NCI-H748 treated with DMSO at 0.1 percent for 48 hours (cell line): ENCODE measurements at places on chromosomes 2 and 18.
A peak's percentile ranks its signal among the peaks of the same experiment; 100 is the strongest.

GRCh38 chr2:186399082-186399644, 86.9 kb upstream of the ZC3H15 start:
- no peak for DNase-seq

GRCh38 chr2:58140508-58141072, 94.0 kb downstream of the VRK2 start:
- DNase-seq: no peak

- DNase-seq: no peak
Measured at GRCh38 chr2:231221761-231222160, 23.3 kb downstream of the ARMC9 start.

DNA sequence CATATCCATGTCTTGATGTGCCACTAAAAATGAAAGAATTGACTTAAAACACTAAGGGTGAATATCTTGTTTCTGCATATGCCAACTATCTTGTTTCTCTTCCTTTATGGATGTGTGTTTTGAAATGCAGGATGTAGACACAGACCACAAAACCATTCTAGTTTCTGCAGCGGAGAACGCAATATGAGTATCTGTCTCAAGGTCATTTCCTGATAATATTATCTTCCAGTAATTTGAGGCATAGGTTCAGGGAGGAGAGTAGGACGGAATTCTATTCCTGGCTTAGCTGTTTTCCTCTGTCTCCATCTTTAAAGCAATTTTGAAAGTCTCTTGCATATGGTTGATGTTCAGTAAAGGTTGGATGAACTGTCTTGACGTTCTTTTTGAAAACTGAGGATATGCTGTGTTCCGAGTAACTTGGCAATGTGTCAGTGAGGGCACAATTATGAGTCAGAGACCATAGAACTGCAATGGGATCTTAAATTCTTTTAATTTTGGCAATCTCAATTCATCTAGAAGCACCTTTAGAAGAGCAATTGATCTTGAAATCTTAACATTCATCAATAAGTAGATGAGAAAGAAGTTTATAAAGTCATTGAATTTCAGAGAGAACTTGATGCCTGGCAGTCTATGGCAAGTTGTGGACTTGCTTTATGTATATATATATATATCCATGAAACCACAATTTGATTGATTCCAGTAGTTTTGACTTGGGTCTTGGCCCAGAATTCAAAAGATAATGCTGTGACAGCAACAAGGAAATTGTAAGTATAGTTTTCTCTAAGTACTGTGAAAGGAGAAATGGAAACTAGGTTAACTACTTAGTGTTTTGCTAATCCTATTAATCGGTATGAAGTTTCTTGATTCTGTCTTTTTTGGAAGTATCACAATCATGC, 24.8 kb downstream of the RAB27B start:
- DNase-seq: no peak

GRCh38 chr2:144415386-144415785, 104.5 kb downstream of the ZEB2 start:
- peak; percentile 29 for DNase-seq

- no peak for DNase-seq
Measured at GRCh38 chr2:7915302-7916091, 766.4 kb upstream of the ID2 start.

GRCh38 chr2:8588831-8589191, 93.0 kb upstream of the ID2 start:
- DNase-seq: no peak

GRCh38 chr2:8472545-8473323, 209.1 kb upstream of the ID2 start:
- no peak for DNase-seq

GRCh38 chr18:48815581-48816324, 135.0 kb downstream of the SMAD7 start:
- no peak for DNase-seq

DNA sequence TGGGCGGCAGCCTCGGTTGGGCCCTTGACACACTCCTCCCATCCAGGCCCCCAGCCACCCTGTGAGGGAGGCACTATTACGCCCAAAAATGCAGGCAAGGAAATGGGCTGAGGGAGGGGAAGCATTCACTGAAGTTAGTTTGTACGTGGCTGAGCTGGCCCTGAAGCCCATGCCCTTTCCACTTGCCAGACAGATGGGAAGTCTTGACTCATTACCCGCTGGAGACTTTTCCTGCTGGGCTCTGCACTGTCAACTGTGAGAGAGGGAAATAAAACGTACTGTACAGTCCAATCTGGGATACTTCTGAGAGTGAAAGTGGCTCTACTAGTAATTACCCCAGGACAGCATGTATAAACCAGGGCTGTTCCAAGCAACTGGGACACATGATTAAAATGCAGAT, 125.9 kb downstream of the MSH2 start:
- no peak for DNase-seq

- no peak for DNase-seq
Measured at GRCh38 chr2:27573452-27573851, 9.4 kb upstream of the ZNF512 start.

- DNase-seq: no peak
Measured at GRCh38 chr18:38006541-38006940, 440.9 kb upstream of the CELF4 start.

GRCh38 chr2:55780697-55781096, 87.1 kb upstream of the PNPT1 start:
- DNase-seq: no peak

- DNase-seq: no peak
Measured at GRCh38 chr2:51011254-51011653, 20.7 kb downstream of the NRXN1 start.

GRCh38 chr18:26487437-26487836, 60.9 kb downstream of the KCTD1 start:
- no peak for DNase-seq

- no peak for DNase-seq
Measured at GRCh38 chr2:19282305-19282704, 76.1 kb downstream of the OSR1 start.

- DNase-seq: no peak
Measured at GRCh38 chr2:19932928-19933327, 31.1 kb upstream of the TTC32 start.

GRCh38 chr2:189829102-189829833, 45.0 kb downstream of the PMS1 start:
- DNase-seq: no peak

DNA sequence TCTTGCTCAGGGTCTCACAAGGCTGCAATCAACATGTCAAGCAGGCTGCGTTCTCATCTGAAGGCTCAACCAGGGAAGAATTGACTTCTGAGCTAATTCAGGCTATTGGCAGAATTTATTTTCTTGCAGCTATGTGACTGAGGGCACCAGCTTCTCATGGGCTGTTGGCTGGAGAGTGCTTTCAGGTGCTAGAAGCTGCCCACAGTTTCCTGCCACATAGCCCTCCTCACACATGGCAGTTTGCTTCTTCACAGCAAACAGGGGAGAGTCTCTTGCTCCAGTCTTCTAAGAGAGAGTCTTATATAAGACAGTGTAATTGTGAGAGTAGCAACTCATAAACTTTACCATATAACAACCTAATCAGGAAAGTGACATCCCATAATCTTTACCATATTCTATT, 37.5 kb upstream of the INO80C start:
- no peak for DNase-seq

DNA sequence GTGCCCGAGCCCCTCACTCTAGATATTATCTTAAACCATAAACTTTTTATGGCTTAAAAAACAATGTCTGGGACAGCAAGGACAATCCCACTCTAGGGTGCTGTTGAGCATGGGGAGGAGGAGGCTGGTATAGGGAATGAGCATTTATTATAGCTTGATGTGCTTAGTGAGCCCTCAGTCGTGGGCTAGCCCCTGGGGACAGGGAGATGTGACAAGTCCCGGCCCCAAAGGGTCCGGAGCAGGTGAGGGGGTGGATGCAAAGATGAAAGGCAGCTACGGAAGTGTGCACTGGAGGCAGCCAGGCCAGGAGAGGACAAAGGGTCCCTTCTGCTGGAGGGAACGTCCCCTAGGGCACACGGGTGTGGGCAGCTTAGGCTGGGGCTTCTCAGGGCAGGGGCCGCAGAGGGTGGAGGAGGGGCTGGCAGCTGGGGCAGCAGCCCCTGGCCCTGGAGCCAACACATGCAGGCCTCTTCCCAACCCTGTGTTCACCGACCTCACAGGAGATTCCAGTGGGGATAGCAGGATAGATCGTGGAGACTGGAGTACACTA, 106.3 kb upstream of the GPC1 start:
- DNase-seq: no peak

GRCh38 chr18:46010676-46011075, 43.5 kb upstream of the EPG5 start:
- DNase-seq: no peak

GRCh38 chr2:127105656-127106456, 1.1 kb downstream of the BIN1 start:
- DNase-seq: no peak

- DNase-seq: no peak
Measured at GRCh38 chr2:83561592-83561991, 897.5 kb downstream of the SUCLG1 start.

- DNase-seq: no peak
Measured at GRCh38 chr2:67566285-67566684, 169.2 kb downstream of the ETAA1 start.

- no peak for DNase-seq
Measured at GRCh38 chr18:48019557-48020325, 89.3 kb upstream of the SMAD2 start.

- no peak for DNase-seq
Measured at GRCh38 chr2:54428108-54428831, 27.9 kb upstream of the SPTBN1 start.

GRCh38 chr2:55025082-55025481, 25.2 kb downstream of the RTN4 start:
- no peak for DNase-seq

DNA sequence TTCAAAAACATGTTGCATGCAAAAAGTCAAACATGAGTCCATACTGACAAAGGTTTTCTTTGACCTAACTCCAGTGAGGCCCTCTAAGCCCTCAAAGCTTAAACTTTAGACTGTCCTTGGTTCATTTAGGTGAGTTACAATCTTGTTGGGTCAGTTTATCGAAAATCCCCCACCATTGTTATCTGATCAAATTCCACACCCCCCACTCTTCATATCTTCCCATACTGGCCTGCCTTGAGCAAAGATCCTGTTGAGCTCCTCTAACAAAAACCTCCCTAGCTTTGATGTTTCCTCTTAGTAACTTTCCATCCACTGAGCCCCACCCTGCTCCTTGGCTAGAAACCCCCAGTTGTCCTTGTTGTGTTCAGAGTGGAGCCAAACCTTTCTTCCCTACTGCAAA, 193.7 kb downstream of the ARHGAP28 start:
- DNase-seq: no peak

GRCh38 chr2:211875488-211875887, 663.1 kb downstream of the ERBB4 start:
- no peak for DNase-seq

GRCh38 chr18:4196351-4196750, 258.8 kb downstream of the DLGAP1 start:
- DNase-seq: no peak

DNA sequence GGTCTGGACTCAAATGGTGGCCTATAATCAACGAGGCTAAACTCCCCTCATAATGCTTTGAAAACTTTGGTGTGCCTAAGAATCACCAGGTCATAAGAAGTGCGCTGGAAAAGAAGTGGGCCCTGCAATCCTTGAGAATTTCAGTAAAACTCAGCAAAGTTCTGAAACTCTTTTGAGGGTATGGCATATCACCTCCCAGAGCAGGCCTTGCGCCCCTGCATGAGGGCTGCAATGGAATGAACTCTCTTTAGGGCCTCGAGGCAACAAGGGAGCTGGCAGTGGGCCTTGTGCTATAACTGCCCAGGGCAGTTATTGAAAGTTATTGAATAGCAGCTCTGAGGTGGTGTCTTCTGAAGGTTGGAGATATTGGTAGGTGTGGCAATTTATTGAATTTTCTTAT, 34.5 kb upstream of the AFF3 start:
- DNase-seq: no peak

- DNase-seq: no peak
Measured at GRCh38 chr2:226151157-226151556, 648.5 kb downstream of the IRS1 start.

DNA sequence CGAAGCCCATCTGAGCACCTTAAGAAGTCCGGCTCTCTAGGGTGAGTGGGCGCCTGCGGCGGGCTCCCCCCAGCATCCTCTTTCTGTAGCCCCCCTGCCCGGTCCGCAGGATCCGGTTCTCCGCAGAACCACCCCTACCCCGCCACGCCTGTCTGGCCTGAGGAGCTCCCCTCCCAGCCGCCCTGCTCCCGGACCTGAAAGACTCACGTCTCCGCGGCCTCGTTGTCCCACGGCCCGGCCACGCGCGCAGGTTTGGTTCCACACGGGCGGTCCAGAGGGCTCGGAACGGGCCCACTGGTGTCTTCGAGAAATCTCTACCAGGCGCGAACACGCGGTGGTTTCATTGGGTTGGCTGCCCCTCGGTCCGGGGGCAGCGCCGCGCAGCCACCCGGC, 237 bp downstream of the SLC39A6 start:
- no peak for DNase-seq

DNA sequence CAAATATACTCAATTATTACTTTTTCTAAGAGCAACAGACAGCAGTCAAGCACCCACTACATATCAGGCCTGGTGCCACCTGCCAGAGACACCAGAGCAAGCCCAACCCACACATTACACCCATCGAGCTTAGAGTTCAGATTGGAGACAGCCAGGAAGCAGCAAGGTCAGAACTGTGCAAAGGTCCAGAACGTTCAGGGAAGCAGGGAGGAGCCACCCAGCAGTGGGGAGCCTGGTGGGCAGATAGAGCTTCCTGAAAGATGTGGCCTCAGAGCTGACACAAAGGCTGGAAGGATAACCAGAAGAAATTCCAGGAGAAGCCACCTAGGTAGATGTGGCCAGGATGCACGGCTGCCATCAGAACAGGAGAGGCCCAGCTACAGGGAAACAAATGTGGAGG, 440.5 kb upstream of the ID2 start:
- no peak for DNase-seq

GRCh38 chr2:167404627-167405284, 516.5 kb downstream of the XIRP2 start:
- no peak for DNase-seq

- no peak for DNase-seq
Measured at GRCh38 chr2:112021781-112022231, 33.3 kb upstream of the TMEM87B start.

DNA sequence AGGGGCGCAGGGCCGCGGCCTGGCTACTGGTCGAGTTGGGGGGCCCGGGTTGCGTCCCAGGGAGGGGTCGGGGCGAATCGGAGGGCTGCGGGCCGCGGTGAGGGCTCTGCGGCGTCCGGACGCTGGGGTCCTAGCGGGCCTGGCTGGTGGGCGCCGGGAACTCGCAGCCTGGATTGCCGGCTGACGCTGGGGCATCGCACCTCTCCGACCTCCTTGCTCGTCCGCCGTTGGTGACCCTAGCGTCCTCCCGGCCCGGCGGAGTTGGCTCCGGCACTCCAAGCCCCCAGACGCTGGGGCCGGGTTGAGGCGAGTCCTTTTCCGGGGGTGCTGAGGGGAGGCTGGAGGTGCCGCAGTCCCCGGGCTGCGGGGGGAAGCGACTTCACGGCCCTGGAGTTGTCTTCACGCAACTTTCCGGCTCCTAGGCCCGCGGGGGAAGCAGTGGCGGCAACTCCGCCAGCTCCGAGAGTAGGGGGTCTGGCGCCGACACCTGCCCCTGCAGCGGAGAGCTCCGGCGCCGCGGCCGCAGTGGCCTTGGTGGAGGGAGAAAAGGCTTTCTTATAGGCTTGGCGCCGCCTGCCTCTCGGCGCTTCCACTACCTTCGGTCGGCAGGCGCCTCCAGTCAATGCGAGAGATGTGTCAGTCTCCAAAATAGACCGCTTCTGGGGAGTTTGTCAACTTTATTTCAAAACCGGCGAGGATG, 70.3 kb downstream of the HAUS1 start:
- DNase-seq: no peak
